ENCODE measurements at places on chromosomes 4 and X.

GRCh38 chrX:132367984-132368383 lies 120.9 kb downstream of the MBNL3 start:
- no peak for DNase-seq

DNA sequence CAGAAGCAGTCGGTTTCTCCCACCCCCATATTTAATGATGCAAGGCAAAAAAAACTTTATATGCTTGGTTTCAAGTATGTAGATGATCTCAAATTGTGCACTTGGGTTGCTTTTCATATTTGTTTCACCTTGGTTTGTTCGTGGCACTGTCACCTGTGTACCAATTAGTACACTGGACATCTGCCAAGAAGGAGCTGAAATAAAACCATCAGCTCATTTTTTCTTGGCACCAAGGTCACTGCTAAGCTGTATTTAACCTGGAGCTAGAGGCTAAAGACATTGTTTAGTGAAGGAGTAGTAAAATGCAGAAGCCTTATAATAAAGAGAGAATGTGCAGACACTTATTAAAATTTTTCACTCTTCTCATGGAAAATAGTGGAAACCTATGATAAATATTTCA lies 430.8 kb downstream of the ARHGAP24 start:
- DNase-seq = no peak

DNA sequence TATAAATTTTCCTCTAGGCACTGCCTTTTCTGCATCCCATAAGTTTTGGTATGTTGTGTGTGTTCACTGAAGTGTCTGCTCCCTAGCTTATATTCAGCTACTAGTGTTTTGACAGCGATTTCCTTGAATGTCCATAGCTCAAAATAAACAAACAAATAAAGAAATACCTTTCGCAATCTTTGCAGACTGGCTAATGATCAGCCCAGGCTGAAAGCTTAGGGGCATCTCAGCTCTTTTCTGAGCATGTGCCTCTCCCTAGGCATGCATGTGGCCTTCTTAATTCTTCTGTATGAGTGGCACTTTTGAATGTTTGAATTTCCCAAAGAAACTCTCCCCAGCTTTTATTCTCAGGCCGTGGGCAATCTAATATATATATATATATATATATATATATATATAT lies 44.6 kb upstream of the SHROOM4 start:
- DNase-seq = no peak

- peak; percentile 92 for DNase-seq
Measured at GRCh38 chr4:83535520-83536361, at the start of gene GPAT3. Gene GPAT3 (plus strand): TSS chr4:83536108. CDS start chr4:83536623, 515 bp downstream.

DNA sequence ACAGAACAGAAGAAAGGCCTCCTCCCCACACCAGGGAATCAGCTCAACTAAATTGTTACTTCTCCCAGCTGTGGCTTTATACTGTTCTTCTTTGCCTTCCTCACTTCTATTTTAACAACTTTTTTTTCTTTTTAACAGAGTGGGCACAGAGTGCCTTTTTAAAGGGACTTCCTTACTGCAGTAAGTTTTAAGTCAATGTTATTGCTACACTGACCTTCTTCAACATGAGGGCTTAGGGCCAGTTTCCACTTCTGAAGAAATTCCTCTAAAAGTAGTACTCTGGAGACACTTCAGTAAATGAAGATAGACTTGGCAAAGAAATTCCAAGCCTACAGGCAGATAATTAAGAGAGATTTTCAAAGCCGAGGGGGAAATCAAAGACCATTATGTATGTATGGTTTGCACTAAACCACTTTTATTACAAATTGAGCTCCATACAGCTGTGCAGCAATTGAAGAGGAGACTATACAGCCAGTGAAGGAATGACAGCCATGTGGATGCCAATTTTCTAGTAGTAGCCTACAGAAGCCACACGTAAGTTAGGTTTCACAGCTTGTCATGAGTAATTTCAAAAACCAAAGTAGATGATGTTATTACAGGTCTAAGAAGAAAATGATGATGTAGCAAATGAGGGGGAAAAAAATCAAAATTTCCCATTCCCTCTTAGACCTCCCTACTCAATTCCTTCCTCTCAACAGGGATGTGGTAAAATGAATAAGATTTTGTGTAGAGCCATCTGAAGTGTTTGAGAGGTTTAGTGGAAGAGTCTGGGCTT lies 36.9 kb upstream of the RASGEF1B start:
- DNase-seq = no peak

DNA sequence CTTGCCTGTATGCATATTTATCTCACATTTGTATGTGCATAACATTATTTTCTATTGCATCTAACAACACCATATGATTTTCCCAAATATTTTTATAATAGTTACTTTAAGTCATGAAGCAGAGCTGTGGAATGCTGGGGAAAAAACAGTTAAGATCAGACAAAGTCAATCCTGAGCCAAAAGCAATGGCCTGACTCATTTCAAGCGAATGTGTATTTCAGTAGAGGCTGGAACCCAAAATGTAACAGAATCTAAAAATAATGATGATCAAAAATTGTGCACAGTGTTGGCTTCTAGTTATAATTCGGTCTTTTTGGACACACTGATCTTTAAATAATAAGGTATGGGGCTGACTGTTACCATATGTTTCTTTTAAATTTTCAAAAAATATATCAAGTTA lies 516.2 kb upstream of the ADGRL3 start:
- DNase-seq = no peak

DNA sequence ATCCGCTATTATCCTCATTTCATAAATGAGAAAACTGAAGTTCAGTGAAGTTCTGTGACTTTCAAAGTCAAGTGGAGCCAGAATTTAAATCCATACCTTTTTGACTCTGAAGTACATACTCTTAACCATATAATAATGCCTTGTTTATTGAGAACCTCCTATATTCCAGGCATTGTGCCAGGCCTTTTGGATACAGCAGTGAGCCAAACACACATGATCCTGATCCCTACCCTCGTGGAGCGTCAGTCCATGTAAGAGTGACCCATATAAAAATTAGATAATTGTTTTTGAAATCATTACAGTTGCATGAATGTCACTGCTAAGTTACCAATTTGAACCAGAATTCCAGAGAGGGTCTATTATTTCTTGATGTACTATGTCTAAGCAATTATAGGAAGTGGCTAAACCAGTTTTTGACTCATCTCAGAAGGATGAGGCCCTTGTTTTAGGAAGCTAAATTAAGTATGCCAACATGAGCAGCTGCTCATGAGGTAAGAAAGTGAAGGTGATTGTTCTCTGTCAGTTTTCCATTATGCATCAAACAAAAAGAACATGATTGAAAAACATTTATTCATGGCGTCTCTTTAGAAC lies 289.5 kb downstream of the GLUD2 start:
- no peak for DNase-seq

DNA sequence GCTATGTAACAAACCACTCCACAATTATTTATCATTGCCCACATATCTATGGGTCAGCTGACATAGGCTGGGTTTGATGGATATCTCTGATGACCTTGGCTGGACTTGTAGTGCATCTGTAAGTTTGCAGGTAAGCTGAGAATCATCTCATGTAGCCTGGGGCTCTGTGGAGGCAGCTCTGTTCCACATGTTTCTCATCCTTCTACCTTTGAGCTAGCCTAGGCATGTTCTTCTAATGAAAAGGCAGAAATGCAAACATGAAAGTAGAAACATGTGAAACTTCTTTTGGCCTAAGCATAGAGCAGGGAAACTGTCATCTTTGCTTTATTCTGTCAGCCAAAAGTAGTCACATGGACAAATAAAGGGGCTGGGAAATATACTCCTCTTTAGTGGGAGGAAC lies 18.2 kb downstream of the MRPL1 start:
- DNase-seq = no peak

DNA sequence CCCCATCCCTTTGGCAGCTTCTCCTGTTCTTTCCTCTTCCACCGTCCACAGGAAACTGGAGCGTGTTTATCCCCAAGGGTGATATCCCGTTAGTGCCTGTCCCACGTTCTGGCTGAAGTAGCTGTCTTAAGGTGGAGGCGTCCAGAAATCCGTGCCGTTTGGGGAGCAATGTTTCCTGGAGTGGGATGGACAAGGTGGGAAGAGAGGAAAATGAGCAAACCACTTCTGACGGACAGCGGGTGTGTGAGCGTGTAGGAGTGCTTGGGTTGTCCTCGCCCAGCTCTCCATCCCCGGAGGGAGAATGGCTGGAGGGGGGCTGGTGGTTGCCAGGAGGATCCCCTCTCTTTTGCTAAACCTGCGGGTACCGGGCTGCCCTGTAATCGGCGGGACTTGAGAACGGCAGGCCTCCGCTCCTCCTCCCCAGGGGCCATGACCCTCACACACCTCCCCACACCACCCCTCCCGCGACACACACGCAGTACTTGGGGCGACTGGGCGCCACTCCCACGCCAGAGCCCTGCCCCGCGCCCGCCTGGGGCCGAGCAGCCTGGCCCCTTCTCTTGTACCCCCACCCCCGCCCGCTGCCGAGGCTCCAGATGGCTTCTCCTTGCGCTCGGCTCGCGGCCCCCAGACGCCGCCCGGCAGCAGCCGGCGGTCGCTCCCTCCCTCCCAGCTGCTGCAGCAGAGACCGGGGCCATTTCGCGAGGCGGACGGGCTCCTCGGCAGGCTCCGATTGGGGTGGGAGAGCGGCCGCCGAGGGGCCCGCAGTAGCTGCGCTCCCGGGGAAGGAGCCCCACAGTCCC lies 13.9 kb upstream of the PRDM8 start:
- DNase-seq = no peak

- no peak for DNase-seq
Measured at GRCh38 chr4:7807351-7807921, 132.2 kb downstream of the AFAP1 start.

- DNase-seq = no peak
Measured at GRCh38 chrX:42096265-42096920, 173.0 kb upstream of the CASK start.

- DNase-seq = peak; percentile 52
Measured at GRCh38 chr4:159006202-159006601, 96.7 kb upstream of the RAPGEF2 start.

DNA sequence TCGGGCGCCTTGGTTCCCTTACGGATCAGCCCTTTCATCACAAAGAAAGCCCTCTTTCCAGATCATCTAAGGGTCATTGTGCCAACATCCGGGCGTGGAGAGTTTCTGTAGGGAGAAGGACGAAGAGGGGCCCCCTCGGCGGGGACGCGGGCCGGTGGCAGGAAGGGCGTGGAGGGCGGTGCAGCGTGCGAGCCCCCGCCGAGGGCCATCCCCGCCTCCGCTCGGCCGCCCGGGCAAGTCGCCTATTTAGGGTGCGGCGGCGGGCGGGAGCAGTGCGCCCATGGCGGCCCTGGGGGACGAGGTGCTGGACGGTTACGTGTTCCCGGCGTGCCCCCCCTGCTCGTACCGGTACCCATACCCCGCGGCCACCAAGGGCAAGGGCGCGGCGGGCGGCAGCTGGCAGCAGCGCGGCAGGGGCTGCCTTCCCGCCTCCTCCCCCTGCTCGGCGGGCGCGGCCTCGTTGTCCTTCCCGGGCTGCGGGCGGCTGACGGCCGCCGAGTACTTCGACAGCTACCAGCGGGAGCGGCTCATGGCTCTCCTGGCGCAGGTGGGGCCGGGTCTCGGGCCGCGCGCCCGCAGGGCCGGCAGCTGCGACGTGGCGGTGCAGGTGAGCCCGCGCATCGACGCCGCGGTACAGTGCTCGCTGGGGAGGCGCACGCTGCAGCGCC lies at the start of gene ZAR1:
Gene ZAR1, plus strand, starts transcription at position 241 of the 668 bp plus-strand sequence. Its CDS starts 40 bp downstream, at position 281.
- no peak for DNase-seq

- DNase-seq = no peak
Measured at GRCh38 chr4:10605746-10606482, 78.7 kb downstream of the CLNK start.

GRCh38 chr4:156929386-156930105 lies 42.1 kb downstream of the PDGFC start:
- DNase-seq = no peak

DNA sequence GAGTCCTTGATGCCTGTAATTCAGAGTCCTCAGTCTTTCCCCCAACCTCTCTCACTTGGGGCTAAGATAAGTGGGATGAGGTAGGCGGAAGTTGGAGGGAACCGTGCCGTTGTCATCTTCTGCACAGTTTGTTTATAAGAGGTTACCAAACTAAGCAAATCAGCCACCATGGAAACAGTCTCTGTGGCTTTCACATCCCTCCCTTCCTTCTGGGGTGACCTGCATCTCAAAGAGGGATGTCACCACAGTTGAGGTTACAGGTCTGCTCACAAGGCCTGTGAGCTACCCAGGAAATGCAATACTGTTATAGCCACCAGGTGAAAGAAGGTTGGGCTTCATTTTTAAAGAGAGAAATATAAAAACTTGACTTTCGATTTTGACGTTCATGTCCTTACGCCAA lies 26.3 kb downstream of the RTL5 start:
- DNase-seq = no peak

DNA sequence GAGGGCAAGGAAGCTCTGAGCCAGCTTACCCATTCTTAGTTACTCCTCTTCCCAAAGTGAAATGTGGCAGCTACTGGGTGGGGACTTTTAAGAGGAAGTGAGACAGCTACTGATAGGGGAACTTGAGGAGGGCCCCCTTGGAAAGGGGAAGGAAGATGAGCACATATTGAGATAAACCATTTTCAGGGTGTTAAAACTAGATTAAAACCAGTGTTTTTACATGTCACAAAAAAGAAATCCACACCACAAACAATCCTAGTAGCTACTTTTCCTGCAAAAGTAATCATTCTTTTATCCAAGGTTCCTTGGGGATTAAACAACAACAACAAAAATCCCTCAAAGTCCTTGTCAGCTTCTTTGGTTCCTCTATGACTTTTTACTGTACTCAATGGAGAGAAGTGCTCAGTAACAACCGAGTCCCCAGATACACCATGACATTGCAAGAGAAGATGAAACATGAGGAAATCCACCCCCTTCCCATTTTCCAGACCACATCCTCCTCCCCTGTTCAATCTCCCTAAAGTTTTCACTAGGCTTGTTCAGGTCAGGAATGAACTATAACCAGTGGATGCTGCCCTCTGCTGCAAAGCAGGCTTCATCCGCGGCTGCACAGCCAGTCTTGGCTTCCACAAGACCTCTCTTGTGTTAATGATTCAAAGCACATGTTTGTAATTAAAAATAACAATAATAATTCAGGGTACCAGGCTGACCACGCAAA lies 113.5 kb upstream of the TMEM164 start:
- no peak for DNase-seq

DNA sequence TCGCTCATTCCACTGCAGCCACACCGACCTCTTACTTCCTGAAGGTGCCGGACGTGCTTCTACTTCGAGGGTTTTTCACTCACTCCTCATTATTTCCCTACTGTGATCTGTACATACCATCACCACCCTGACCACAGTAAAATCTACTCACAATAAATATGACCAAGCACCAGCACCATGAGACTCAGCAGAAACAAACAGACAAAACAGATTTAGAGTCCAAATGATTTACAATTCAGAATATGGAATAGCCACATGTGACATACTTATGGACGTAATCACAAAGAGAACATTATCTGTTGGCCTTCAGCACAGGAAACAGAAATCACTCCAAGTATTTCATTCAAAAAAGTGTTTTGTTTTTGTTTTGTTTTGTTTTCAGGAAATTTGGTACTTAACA lies 16.1 kb upstream of the KLB start:
- DNase-seq = no peak

- DNase-seq = no peak
Measured at GRCh38 chr4:146577111-146577510, 55.4 kb upstream of the SLC10A7 start.

DNA sequence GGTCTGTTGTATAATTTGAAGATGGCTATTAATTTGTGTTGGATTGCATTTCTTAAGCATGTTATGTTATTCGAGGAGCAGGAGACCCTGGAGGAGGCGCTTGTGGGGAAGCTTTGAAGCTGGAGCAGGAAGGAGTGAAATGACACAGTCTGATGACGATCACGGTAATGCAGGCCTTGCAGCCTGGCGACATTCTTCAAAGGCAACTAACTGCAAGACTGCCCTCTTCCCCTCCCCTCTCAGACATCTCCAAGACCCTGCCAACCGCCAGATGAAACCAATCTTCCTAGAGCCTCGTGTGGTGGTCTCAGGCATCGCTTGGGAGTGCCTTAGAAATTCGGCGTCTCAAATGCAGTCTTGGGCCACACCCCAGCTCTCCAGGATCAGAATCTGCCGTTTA lies 16.1 kb downstream of the CLCN4 start:
- DNase-seq = no peak
